Stomach (tissue), 19 donors: ENCODE measurements at places on chromosomes 5 and 9. TPM values are rescaled to one million over a fixed set of nuclear protein-coding genes. Genes with fewer than 3 reads are reported as not detected.

GRCh38 chr5:127643607-127644006 is 5.3 kb upstream of the CTXN3 start:
- H3K36me3 ChIP-seq = no peaks in the 10 kb centered on the region
- H3K4me1 ChIP-seq = no peaks in the 10 kb centered on the region
- H3K27me3 ChIP-seq = no peaks in the 10 kb centered on the region
- no peak for DNase-seq
- no peak overlapping the region for H3K4me3 ChIP-seq

PCDHA1 gene
- polyA plus RNA-seq = not detected

- H3K4me3 ChIP-seq = no peak overlapping the region
- H3K27ac ChIP-seq = no peak overlapping the region
- H3K27me3 ChIP-seq = no peaks in the 10 kb centered on the region
- H3K4me1 ChIP-seq = no peaks in the 10 kb centered on the region
- DNase-seq = no peak
Observed at GRCh38 chr5:178440181-178440580, 150.0 kb downstream of the COL23A1 start.

MLLT3 gene
- polyA plus RNA-seq = 6.5 TPM
